ENCODE measurements at places on chromosomes 4 and X.

- DNase-seq: no peak
These were observed 154.0 kb downstream of the UGT8 start for GRCh38 chr4:114752391-114753165.

GRCh38 chr4:145935253-145936141 is 3.1 kb downstream of the ZNF827 start:
- DNase-seq: peak; percentile 34

DNA sequence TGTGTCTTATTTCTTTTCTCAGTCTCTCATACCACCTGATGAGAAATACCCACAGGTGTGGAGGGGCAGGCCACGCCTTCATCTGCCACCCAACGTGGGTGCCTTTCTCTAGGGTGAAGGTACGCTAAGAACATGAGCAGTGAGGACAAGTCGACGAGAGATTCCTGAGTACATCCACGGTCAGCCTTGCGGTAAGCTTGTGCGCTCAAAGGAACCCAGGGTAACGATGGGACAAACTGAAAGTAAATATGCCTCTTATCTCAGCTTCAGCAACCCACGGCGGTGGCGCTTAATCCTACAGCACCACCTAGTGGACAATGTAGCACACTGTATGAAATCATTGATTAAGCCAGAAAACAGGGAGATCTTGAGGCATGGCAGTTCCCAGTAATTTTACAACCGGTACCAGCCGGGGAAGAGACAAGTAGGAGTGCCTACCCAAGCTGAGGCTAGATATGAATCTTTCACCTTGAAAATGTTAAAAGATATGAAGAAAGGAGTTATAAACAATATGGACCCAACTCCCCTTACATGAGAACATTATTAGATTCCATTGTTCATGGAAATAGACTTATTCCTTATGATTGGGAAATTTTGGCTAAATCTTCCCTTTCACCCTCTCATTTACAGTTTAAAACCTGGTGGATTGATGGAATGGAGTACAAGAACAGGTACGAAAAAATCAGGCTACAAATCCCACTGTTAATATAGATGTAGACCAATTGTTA is 63.0 kb downstream of the ZNF732 start:
- DNase-seq: peak; percentile 47

GRCh38 chr4:23855912-23856605 is 33.8 kb downstream of the PPARGC1A start:
- peak; percentile 79 for DNase-seq

DNA sequence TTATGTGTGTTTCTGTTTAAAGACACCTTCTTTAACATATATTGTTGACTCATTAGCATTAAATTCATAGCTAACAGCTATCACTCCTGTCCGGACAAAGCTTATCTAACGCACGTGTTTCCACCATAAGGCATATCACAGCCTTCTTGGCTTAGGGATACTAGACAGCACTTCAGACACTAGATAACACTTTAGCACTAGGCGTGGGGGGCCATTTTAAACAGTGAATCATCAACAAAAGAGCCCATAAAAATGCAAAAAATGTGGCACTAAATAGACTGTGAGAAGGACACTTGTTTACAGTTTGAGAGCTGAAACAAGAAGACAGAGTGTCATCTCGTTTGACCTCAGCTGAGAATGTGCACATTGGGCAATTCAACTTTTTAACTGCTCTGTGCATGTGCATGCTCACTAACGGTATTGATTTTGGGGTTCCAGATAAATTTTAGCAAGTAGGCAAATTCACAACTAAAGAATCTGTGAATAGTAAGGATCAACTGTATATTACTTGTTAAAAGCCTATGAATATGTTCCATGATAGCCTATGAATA is 58.9 kb upstream of the RAI2 start:
- DNase-seq: no peak

DNA sequence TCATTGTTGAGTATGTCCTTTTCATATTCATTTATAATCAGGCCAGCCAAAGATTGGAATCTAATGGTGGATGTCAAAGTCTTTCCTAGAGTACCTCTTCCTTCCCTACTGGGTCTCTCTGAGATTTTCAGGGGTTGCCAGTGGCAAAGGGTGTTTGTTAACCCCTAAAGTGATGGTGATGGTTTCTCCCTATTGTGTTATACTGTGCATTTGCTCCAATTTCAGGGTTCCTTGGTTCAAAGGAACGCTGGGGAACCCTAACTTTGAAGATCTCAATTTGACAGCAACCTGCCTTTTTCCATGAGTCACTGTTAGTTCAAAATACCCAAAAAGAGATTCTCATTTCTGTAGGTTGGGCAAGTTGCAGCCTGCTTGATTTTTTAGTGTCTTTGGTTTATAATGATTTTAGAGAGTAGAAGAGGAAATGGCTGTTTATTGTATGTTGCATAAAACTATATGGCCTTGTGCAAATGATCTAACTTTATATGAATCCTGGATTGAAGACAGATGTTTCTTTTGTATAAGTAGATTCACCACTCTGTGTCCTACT is 23.0 kb downstream of the GAB1 start:
- DNase-seq: no peak

DNA sequence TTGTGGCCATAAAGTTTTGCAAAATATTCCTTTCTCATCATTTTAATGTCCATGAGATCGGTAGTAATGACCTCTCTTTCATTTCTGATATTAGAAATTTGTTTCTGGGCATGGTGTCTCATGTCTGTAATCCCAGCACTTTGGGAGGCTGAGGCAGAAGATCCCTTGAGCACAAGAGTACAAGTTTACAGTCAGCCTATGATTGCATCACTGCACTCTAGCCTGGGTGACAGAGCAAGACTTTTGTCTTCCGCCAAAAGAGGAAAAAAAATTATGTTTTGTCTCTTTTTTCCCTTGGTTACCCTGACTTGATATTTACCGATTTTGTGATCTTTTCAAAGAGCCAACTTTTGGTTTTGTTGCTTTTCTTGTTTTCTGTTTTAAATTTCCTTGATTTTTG is 10.8 kb upstream of the NKAP start:
- no peak for DNase-seq

DNA sequence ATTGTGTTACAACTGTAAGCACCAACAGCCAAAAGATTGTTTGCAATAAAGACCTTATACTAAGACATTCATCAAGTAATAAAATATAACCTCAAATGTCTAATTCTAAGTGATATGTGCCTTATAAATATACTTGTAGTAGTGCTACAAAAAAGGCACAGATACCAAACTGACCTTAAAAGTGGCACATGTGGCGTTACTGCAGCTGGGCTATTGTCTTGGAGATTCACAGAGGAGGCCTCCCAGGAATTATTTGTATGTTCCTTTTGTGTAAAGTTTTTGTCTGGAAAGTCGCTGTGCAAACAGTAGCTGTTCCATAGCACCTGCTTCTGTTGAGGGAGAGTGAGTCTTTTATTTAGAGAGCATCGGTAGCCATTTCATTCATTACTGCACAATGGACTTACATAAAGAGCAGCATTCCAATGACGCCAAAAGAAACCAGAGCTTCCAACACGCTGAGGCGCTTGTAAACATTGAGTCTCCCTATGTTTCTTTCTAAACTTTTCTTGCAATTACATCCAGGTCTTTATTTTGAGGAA is 143.7 kb downstream of the RPA4 start:
- DNase-seq: no peak

- no peak for DNase-seq
These were observed 16.2 kb downstream of the JAKMIP1 start for GRCh38 chr4:6184169-6184568.

GRCh38 chr4:155703486-155704247 is 37.0 kb downstream of the GUCY1A1 start:
- DNase-seq: peak; percentile 61

DNA sequence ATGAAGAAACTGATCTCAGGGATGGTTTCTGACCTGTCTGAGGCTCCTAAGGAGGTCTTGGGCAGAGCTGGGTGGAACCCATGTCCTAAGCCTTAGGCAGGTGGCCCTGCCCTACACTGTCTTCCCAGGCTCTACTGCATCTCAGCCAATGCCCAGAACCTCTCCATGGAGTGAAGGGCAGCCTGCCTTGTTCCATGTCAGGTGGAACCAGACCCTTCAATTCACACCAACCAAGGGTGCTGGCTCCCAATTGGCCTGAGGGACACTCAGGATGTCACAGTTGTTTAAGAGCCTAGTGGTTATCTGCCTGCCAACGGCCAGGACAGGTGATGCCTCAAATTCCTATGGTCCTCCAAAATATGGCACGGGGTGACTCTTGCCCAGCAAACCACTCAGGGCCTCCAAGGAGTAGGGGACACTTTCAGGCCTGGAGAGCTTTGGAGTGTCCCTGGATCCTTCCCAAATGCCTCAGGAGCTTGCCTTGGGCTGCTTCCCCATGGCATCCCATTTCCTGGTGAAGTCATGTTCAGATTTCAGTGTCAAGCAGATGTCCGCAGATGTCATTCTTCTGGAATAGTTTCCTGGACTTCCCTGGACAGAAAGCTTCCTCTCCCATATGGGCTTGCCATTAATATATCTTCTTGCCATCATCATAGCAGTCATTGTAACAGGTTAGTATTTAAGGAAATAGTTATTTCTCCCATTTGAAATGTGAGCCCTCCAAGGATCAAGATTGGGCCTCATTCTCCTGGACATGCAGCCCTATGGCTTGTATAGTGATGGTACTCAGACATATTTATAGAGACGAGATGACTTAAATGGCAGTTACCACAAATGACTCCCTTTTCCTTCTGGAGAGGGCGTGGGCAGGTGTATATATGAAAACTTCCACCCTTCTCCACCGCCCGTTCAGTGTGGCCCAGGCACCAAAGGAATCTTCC is 67.1 kb downstream of the MED28 start:
- no peak for DNase-seq

- DNase-seq: peak; percentile 97
These were observed 6.9 kb upstream of the AFF1 start for GRCh38 chr4:86927843-86928395.

- DNase-seq: no peak
These were observed 379.7 kb upstream of the FAT1 start for GRCh38 chr4:187103351-187103750.

All from fibroblast of lung (primary cell).